ENCODE measurements at places on chromosomes 5 and 9. TPM values are rescaled to one million over a fixed set of nuclear protein-coding genes. Genes with fewer than 3 reads are reported as not detected.

- DNase-seq: no peak
Observed at GRCh38 chr9:121220996-121221663, 19.5 kb upstream of the RAB14 start.

DNA sequence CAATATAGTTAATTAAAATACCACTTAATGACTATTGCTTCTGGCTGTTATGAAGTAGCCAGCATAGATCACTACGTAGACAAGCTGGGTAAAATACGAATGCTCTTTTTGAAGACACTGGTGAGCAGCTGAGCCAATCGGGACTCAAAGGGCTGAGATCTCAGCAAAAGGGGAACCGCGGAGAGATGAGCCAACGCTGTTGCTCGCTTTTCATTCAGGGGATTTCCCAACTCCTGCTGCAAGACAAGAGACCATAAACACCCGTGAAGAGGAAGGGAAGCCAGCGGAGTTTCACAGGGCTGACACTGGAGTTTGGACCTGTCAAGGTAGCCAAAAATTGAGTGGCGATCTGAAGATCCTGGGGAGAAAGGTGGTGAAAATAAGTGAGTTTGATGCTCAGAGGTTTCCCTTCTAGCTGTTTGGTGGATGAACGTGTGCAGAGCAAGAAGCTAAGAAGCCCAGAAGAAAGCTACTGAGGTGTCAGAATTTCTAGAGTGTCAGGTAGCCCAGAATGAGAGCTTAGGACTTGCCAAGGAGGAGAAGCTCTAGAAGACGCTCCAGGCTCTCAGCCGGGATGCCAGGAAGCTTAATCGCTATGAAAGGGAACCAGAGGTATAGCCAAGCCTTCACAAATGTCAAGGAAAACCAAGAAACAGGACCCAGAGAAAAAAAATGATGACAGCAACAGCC, 79.6 kb upstream of the RNU6ATAC start:
- DNase-seq: no peak

- DNase-seq: no peak
Observed at GRCh38 chr5:167999182-167999581, 292.3 kb upstream of the WWC1 start.

The DDX4 gene
- not detected for polyA plus RNA-seq

The SGCD gene
- polyA plus RNA-seq: 6.4 TPM

The FKTN gene
- polyA plus RNA-seq: 29.9 TPM
